HAP-1 (cell line): ENCODE measurements at places on chromosomes 5 and 9.

- peak; percentile 68 for DNase-seq
Measured at GRCh38 chr5:174327317-174327864, 281.9 kb downstream of the NSG2 start.

DNA sequence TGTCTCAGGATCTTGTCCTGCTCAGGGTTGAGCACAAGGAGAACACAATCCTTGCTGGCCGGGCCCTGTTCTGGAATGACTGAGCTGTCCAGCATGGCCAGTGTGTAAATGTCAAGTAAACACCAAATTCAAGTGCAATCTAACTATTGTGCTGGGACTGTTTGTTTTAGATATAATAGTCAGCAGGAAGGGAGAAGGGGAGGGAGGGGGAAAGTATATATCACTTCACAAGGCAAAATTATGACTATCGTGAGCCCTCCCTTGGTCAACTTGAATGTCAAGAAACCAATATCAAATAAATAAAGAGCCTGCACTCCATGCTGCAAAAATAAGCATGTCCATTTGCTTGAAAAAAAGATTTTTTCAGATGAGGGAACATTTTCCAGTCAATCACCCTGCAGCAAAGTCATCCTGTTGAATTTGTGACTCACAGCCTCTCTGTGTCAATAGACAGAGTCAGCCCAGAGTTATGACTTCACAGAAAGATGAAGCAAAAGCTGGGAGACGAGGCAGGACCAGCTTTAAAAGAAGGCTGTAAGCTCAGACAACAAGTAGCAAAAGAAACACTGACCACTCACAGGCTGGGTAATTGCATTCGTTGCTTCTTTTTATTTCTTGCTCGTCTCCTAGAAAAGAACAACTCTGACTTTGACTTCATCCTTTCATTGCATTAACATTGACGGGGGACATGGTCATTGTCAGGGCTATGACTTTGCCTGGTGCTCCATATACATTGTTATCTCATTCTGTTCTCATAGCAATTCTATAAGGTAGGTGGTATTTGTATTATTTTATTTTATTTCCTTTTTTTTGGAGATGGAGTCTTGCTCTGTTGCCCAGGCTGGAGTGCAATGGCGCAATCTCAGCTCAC, 15.3 kb upstream of the KLF4 start:
- no peak for DNase-seq

GRCh38 chr9:125544988-125545651, 161.9 kb downstream of the MAPKAP1 start:
- no peak for DNase-seq

DNA sequence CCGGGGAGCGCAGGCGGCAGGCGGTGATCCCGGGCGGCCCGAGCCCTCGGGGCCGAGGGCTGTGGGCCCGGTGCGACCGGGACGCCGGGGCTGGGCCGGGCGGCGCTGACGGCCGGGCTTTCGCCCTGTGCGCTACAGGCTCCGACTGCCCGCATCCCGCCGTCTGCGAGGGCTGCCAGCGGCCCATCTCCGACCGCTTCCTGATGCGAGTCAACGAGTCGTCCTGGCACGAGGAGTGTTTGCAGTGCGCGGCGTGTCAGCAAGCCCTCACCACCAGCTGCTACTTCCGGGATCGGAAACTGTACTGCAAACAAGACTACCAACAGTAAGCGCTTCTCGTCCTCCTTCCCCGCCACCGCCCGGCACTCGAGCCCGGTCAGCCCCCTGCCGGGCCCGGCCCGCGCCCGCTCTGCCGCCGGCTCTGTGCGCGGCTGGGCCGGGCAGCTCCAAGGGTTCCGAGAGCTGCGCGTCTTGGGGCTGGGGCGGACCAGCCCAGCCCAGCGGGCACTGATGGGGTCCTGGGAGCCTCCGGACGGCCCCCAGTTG, 1.6 kb downstream of the LMX1B start:
- peak; percentile 58 for DNase-seq

- no peak for DNase-seq
Measured at GRCh38 chr9:114511978-114512874, 7.0 kb upstream of the WHRN start.

GRCh38 chr9:121744687-121745395, 93.4 kb downstream of the DAB2IP start:
- no peak for DNase-seq
